H1 (cell line): ENCODE measurements at places on chromosomes 13 and 19.

DNA sequence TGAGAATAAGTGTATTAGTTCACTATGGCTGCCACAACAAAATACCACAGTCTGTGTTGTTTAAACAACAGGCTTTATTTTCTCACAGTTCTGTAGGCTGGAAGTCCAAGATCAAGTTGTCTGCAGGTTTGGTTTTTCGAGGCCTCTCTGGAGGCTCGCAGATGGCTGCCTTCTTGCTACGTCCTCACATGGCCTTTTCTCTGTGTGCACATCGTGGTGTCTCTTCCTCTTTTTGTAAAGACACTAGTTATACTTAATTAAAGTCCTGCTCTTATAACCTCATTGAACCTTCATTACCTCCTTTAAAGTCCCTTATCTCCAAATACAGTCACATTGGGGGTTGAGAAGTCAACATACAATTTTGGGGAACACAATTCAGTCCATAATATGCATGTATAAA, 10.6 kb downstream of the CSNK1A1L start:
- no peak for DNase-seq

GRCh38 chr19:40990972-40991381, at the start of gene CYP2B6:
Gene CYP2B6 (plus strand): TSS chr19:40991282. CDS start chr19:40991306, 24 bp downstream.
- no peak for DNase-seq

- DNase-seq: no peak
These were observed 70.1 kb downstream of the DCLK1 start for GRCh38 chr13:36061054-36061453.

DNA sequence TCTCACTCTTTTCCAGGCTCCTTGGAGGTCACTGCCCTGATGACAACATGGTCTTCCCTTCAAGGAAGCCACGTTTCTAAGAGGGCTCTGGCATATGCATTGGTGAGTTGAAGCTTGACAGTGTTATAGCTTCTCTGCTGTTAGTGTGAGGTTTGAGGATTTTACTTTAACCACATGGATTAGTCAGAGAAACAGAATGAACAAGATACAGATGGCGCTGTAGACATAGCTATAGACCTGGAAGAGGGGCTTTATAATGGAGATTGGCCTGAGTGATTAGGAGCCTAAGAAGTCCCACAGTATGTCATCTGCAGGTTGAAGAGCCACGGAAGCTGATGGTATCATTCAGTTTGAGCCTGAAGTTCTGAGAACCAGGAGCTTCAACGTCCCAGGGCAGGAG, 18.4 kb upstream of the URI1 start:
- no peak for DNase-seq

DNA sequence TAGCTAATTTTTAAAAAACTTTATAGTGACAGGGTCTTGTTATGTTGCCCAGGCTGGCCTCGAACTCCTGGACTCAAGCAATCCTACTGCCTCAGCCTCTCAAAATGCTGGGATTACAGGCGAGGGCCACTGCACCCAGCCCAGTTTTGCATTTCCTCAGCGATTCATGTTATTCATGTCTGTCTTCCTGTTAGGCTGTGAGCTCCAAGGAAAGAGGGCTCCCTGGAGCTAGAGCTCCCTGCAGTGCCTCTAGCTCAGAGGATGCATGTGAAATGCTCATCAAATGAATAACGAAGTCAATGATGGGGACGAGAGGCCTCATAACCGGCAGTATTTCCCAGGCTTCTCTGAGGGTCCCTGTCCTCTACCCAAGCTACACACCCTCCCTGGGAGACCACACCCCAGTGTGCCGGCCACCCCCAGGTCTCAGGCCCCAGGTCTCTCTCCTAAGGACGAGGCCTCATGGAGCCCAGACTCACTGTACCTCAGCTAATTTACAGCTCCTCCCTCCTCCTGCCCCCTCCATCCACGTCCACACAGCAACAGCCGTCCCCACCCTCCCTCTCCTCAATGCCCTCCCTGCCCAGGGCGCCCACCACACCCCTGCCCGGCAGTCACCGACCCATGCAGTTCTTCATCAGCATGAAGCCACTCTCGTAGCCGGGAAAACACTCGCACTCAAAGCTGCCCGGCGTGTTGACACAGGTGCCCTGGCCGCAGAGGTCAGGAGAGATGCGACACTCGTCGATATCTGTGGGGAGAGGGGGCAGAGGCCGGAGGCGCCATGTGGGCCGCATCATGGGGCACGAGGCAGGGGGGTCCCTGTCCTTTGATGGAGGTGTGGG, 28.5 kb downstream of the FBN3 start:
- DNase-seq: peak; percentile 17

DNA sequence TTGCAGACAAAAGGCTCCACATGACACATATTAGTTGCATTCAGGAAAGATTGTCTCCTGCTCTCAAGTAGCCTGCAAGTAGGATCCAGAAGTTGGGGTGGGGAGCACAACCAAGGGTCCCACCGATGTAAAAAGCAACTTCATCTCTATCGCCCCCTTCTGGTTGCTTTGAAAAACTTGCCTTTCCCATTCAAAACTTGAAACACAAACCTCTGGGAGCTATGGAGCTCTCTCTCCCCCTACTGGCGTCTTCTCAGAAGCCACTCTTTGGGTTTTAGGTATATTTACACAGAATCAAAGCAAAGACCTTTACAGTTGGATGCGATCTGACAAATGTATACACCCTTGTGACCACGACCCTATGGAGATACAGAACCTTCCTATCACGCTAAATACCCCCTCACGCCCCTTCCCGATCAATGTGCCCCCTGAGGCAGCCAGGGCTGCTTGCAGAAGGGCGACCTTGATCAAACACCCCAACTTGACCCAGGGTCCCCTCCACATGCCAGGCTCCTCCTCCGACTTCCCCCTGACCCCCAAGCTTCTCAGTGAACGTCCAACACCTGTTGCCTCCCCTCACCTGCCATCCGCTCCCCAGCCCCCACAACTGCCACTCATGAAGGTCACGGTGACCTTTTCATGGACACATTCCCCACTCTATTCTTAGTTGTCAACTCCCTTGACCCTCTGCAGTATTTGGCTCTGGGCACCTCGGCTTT, 10.1 kb downstream of the NOSIP start:
- peak; percentile 70 for DNase-seq

DNA sequence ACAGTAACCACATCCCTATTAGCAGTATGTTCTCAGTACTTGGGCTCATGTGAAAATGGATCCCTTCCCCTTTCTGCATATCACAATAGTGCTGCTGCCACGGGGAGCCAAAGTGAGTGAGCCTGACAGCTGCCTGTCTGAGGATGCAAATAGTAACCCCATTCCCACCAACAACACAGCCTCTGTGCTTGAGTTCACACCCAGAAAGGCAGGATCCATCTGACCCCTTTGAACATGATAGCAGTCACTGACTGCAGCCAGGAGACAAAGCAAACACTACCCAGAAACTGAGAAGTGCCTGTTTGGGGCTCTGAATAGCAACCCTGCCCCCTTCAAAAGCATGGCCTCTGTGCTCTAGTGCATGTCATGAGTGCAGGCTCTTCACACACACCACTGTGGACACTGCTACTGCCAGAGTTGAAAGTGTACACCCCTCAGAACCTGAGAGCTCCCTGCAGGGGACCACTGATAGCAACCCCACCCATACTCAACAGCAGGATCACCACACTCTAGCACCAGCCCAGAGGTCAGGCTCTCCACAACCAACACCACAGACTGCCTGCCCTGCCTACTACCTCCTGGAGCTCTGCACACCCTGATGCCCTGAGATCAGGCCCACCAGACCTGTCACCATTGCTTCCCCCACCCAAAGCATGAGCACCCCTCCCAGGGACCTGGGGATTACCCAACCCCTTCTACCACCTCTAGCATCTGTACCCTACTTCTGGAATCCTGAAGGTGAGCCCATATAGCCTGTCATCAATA, 1563.5 kb upstream of the PRR20A start:
- no peak for DNase-seq

GRCh38 chr19:17429641-17430113, 9.8 kb downstream of the MVB12A start:
- DNase-seq: no peak

GRCh38 chr13:110045919-110046318, 259.5 kb upstream of the IRS2 start:
- DNase-seq: no peak

- DNase-seq: no peak
These were observed 15.3 kb upstream of the COLGALT1 start for GRCh38 chr19:17540174-17540573.
